ENCODE measurements at places on chromosomes 5 and 9.

GRCh38 chr5:120270498-120270897, 193.6 kb upstream of the PRR16 start:
- no peak for DNase-seq

- DNase-seq: no peak
These were observed 122.9 kb downstream of the DMAC1 start for GRCh38 chr9:7676609-7677156.

- DNase-seq: no peak
These were observed 697.3 kb downstream of the CETN3 start for GRCh38 chr5:89712134-89712700.

DNA sequence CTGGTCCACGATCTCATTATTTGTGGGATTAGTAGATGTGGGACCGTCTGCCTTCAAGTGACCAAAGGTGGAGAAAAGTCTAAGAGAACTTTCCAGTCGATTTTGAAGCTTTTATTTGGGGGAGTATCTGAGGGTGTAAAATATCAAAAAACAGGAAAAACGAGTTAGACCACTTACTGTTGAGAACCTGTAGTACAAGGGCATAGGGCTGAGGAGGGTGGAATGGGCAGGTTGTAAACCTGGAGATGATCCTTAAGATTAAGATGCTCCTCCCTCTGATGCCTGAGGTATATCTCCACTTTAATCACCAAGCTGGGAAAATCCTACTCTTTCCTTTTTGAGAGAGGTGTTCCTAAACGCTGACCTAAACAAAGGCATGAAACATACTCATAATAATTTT, 32.0 kb upstream of the GTF2H2C start:
- DNase-seq: no peak

DNA sequence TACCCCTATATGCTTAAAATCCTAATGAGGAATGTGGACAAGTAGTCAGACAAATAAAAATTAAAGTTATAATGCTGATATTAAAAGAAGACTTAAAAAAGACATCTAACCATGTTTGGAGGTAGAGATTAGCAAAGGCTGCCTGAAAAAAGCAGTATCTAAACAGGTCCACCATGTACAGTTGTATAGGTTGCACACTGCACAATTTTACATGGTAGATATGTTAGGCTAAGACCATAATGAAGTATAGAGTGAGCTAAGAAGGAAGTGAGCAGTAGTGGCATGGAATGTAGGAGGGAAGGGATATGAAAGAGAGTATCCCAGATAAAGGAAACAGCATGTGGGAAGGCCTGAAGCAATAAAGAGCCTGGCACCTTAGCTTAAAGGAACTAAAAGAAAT, 51.1 kb downstream of the MAMDC2 start:
- DNase-seq: no peak
